Type B pancreatic cell (in vitro differentiated cells): ENCODE measurements at places on chromosomes 16 and 17. TPM values are rescaled to one million over a fixed set of nuclear protein-coding genes. Genes with fewer than 3 reads are reported as not detected.
A peak's percentile ranks its signal among the peaks of the same experiment; 100 is the strongest.

The PITPNC1 gene
- total RNA-seq: 13.0 and 18.7 TPM in 2 replicates

GRCh38 chr16:88202207-88202745, 180.5 kb upstream of the ZNF469 start:
- DNase-seq: peak; percentile 48

The HCRT gene
- total RNA-seq: not detected in 2 replicates

DNA sequence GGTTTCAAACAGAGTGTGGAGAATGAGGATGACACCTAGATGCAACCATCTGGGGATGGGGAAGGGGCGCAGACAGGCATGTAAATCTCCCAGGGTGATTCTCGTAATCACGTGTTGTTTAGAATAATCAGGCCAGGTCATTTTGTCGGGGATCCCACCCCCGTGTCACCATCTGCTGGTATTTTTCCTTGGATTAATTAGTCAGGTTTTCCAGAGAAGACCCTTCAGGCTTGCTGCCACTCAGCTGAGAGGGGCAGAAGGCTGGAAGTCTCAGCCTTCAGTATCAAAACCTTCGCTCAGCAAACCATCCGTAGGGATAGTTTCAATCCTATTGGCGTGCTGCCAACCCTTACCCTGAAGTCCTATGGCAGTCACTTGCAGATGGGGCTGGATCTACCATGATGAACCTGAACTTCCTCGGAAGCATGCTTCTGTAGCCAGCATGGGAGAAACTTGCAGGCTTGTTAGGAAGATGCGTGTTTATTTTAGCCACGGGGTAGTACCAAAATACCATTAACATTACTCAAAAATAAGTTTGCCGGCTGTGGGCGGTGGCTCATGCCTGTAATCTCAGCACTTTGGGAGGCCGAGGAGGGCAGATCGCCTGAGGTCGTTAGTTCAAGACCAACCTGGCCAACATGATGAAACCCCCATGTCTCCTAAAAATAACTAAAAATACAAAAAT, 7.5 kb upstream of the ADCY9 start:
- no peak for DNase-seq

- DNase-seq: no peak
Measured at GRCh38 chr17:29390851-29391631, 878 bp downstream of the TAOK1 start.

DNA sequence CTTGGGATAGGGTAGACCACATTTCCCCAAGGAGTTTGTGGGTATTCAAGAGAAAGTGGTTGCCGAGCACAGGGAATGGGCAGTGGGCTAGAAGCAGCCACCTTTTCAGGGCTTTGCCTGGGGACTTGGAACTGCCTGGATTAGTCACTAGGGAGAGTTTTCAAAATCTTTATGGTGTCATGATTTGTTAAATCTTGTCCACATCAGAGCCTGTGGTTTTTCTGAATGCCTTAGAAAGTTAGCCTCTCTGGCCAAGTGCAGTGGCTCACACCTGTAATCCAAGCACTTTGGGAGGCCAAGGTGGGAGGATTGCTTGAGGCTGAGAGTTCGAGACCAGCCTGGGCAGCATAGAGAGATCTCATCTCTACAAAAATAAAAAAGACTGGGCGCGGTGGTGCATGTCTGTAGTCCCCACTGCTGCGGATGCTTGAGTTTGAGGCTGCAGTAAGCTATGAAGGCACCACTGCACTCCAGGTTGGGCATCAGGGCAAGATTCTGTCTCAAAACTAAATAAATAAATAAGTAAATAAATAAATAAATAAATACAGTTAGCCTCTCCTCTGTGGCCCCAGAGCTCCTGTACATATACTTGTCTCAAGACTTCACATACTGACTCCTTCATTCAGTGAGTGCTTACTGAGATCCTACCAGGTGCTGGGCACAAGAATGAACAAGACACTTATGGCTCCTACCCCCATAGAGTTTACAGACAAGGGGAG, 76.3 kb upstream of the HNF1B start:
- DNase-seq: no peak

- no peak for DNase-seq
Measured at GRCh38 chr16:64975821-64976220, 146.0 kb downstream of the CDH11 start.

DNA sequence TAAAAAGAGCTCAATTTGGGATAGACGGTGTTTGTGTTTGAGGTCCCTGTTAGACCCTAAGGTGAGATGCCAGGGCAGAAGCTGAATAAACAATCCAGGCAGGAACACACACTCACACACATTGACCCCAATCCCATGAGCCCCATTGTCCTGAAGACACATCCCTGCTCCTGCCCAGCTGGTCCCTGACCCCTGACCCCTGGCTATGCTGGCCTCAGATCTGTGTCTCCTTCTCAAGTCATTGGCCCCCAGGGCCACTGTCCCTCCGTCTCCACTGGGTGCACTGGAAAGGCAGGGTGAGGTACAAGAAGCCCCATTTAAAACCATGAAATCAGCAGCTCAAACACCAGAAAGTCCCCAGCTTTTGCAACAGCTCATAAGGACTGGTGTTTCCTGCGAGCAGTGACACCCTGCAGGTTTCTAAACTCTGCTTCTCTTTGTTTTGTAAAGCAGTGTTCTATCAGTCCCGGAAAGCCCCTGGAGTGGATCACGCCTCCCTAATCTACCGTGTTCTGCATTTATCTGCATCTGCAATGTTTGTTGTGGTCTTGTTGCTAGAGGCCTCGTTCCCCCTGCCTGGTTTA, 18.0 kb upstream of the ASGR2 start:
- DNase-seq: no peak

The CHST5 gene
- 0.60 and 1.9 TPM in 2 replicates for total RNA-seq

DNA sequence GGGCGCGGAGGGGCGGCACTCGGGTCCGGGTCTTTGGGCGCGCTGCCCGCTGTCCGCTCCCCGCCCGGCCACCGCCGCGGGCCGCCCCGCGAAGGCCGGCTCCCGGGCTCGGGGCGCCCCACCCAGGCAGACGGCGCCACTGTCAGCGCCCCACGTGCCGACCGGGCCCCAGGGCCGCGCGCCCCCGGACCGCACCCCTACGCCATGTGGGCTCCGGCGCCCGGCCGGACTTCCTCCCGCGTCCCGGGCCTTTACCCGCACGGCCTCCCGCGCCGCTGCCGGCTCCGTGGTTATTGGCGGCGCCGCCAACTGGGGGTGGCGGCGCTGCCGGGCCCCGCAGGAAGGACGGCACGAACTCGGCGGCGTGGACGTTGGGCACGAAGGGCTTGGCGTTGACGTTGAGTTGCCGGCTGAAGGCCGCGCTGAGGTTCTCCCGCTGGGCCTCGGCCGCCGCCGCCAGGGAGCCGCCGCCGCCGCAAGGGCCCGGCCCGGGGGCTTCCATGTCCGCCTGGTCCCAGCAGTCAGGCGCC, 577 bp downstream of the GSPT1 start:
- peak; percentile 72 for DNase-seq

GRCh38 chr16:67156143-67156844, 3.4 kb downstream of the TRADD start:
- no peak for DNase-seq

The SPAG9 gene
- 73.2 and 82.9 TPM in 2 replicates for total RNA-seq

- DNase-seq: no peak
Measured at GRCh38 chr17:29257756-29258155, 11.1 kb downstream of the CRYBA1 start.

GRCh38 chr16:82368041-82368440, 198.0 kb upstream of the MPHOSPH6 start:
- DNase-seq: no peak

DNA sequence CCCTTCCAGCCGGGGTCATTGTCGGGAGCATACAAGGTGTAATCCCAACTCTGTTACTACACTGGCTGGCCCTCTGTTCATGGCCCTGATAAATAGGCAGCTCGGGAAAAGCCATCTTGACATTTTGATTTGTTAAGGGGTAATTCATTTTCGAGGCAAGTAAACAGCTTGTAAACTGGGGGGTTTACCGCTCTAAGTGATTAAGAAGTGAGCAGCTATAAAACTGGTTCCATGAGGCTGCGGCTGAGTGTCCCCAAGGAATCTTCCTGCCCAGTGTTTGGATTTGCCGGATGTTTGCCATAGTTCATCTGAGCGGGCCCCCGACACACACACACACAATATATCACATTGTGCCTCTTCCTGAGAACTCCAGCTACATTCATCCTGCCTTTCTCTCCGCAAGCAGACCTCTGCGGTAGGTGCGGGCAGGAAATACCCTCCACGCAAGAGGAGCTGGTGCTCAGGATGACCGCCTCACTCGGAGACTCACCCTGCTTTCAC, 92.2 kb downstream of the SOCS1 start:
- no peak for DNase-seq

DNA sequence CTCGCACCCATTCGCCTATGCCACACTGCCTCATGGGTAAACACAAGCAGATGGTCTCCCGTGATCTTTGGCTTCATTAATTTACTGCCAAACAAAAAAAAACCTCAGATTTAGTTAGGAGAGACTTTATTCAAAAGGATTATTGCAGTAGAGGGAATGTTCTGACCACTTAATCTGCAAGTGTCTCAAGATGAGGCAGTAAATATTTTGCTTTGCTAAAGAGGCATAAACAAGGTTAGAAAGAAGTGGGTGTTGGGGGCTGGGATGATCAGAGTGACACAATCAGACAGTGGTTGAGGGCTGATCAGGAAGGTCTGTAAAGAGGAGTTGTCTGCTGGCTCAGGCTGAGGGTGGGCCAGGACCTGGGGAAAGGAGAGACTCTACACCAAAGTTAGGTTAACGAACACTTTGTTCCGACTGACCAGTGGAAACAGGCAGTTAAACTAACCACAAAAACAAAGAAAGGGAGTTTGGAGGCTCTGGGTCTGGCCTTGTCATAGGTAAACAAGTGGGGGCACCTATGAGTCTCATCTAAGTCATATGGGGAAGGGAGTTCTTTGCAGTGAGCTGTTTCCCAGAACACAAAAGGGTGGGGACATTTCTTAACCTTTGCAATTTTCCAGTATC, 28.5 kb downstream of the HSD17B2 start:
- DNase-seq: no peak
